ENCODE measurements at places on chromosomes 7 and 10.

GRCh38 chr7:55173671-55174070 lies 154.9 kb downstream of the EGFR start:
- DNase-seq, result no peak

DNA sequence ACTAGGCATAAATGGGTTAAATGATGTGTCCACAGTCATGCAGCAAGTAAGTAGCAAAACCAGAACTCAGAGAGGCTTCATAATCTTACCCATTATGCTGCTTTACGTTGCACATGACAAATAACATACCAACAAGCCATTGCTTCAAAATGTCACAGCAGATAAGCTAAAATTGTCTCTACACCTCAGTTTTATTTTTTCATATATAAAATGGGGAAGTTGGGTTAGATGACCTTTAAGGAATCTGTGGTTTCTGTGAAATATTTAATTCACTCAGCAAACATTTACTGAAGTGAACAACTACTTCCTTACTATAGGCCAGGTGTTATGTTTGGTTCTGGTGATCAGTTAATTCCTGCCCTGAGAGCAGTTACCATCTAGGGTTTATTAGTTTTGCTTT lies 2.2 kb upstream of the ASCC1 start:
- DNase-seq, result no peak

DNA sequence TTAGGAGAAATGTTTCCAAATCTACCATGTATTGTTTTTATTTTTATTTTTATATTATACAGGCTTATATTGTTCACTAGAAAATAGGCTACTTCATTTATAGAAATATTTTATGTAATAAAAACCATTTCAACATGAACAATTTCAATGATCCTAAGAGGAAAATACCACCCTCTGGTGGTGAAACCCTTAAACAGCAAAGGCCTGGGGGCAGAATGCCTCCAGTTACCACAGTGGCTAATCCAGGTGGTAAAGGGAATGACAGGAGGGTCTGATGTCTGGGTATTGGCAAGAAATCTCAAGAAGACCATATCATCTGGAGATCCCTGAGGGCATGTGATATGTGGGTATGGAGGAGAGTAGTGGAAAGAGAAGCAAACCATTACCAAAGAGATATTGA lies 19.3 kb downstream of the MACC1 start:
- DNase-seq, result no peak

- DNase-seq, result no peak
These were observed 11.8 kb upstream of the ACSL5 start for GRCh38 chr10:112361951-112362751.
